ENCODE measurements at places on chromosomes 11 and 22. TPM values are rescaled to one million over a fixed set of nuclear protein-coding genes. Genes with fewer than 3 reads are reported as not detected.

The MS4A12 gene
- total RNA-seq, result not detected

The ANO1 gene
- not detected for total RNA-seq

DNA sequence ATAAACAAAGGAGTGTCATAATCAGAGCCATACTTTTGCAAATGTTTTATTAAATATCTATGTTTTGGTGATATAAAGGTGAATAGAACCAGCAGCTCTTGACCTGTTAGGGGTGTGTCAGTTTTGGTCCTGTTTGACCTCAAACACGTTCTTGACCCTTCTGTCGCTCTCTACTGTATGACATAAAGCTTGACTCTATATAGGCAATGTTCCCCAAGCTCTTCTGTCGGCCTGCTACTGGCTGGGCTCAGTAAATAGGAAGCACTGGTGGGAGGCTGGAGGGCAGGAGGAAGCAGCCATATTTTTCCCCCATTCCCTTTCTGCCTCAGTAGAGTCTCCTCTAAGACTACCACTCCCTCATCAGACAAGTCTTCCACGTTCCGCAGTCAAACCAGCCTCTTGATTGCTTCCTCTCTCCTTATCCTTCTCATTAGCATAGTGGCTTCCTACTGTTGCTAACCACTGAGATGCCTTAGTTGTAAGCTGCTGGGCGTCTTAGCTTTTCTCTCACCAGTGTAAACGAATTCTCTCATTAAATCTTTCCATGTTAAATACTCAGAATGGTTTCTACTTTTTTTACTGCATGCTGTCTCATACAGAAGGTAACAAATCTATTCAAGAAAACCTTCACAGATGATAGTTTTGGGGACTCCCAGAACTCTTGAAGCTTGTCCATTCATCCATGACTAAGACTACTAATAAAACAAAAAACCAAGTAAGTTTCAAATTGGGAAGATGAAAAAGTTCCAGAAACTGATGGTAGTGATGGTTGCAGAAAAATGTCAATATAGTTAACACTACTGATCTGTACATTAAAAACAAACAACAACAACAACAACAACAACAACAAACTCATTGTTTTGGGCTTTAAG, 3.3 kb downstream of the NPAT start:
- no peaks in the 10 kb centered on the region for H3K27me3 ChIP-seq
- peaks cover 55% of the 10 kb centered on the region for H3K4me1 ChIP-seq
- peak overlapping the region; percentile 65 for H3K27ac ChIP-seq
- DNase-seq, result no peak

GRCh38 chr22:47394504-47395440, 632.3 kb downstream of the TBC1D22A start:
- H3K27me3 ChIP-seq, result no peaks in the 10 kb centered on the region
- H3K27ac ChIP-seq, result no peak overlapping the region
- H3K4me3 ChIP-seq, result no peak overlapping the region
- no peaks in the 10 kb centered on the region for H3K36me3 ChIP-seq
- no peaks in the 10 kb centered on the region for H3K4me1 ChIP-seq

Measured in activated naive CD4-positive, alpha-beta T cell treated with anti-CD3 and anti-CD28 coated beads for 36 hours (primary cell).